ENCODE measurements at places on chromosomes 5 and 9.

DNA sequence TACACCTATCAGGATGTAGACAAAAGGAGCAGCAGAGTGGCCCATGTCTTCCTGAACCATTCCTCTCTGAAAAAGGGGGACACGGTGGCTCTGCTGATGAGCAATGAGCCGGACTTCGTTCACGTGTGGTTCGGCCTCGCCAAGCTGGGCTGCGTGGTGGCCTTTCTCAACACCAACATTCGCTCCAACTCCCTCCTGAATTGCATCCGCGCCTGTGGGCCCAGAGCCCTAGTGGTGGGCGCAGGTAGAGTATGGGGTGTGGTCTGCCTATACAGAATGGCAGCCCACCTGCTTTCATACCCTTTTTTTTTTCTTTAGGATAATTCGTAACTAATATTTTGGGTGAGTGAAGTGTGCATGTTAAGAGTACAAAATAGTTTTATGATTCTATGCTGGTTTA is 1.1 kb downstream of the SLC27A6 start:
- no peak for DNase-seq

DNA sequence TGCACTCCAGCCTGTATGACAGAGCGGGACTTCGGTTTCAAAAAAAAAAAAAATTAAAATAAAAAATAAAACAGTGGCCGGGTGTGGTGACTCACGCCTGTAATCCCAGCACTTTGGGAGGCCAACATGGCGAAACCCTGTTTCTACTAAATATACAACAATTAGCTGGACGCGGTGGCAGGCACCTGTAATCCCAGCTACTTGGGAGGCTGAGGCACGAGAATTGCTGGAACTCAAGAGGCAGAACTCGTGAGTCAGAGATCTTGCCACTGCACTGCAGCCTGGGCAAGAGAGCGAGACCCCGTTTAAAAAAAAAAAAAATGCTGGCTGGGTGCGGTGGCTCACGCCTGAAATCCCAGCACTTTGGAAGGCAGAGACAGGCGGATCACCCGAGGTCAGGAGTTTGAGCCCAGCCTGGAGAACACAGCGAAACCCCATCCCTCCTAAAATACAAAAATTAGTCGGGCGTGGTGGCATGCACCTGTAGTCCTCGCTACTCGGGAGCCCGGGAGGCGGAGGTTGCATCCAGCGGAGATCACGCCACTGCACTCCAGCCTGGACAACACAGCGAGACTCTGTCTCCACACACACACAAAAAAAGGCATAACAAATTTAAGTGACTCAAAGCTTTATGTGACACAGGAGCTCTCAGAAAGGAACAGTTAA is 1.5 kb upstream of the NPM1 start:
- no peak for DNase-seq

DNA sequence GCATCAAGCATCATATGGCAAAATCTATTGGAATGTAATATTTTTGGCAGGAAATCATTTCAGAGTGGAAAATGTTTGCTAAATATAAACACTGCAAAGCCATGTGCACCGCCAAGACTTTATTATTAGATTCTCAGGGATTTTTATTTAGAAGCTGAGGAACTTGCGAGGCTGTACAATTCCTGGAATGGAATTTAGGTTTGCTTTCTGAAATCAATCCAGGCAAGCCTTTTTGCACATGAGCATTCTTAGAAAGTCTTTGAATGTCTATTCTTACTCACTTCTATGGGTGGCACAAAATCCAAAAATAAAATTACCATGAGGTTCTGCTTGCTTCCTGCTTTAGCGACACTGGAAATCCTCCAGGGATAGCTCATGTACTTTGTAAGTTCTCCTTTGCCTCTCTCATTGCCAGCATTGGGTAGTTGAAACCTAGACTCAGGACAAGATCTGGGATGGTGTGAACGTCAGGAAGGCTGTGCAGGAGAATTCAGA is 71.5 kb upstream of the PALM2AKAP2 start:
- DNase-seq, result no peak

DNA sequence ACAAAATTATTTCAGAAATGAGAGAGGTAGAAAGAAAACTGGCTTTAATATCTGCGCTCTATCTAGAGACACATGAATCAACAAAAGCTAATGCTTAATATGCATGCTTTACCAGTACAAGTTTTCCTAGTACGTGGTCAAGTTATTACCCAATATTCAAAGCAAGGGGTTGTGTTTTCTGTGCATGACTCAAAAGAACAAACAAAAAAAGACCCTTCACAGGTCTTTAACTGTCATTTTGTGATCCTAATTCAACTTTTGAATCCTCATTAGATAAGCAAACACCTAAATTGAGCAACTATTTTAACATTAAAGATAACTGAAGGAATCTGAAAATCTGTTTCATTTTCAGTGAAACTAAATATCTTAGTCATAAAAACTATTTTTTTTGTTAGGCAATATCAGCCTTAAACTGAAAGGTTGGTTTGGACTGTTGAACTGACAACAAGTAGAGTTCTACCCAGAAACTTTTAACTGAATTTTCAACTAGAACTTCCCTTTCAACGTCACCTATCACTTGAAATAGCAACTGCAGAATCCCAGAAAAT is 12.5 kb downstream of the ST8SIA4 start:
- no peak for DNase-seq

GRCh38 chr5:81183811-81184748 is 49.0 kb upstream of the CKMT2 start:
- no peak for DNase-seq

GRCh38 chr5:140109018-140109758 is 4.7 kb upstream of the PURA start:
- no peak for DNase-seq

GRCh38 chr9:112753725-112754124 is 3.2 kb downstream of the SNX30 start:
- DNase-seq, result no peak

GRCh38 chr5:119418606-119419100 is 33.6 kb upstream of the HSD17B4 start:
- DNase-seq, result no peak

DNA sequence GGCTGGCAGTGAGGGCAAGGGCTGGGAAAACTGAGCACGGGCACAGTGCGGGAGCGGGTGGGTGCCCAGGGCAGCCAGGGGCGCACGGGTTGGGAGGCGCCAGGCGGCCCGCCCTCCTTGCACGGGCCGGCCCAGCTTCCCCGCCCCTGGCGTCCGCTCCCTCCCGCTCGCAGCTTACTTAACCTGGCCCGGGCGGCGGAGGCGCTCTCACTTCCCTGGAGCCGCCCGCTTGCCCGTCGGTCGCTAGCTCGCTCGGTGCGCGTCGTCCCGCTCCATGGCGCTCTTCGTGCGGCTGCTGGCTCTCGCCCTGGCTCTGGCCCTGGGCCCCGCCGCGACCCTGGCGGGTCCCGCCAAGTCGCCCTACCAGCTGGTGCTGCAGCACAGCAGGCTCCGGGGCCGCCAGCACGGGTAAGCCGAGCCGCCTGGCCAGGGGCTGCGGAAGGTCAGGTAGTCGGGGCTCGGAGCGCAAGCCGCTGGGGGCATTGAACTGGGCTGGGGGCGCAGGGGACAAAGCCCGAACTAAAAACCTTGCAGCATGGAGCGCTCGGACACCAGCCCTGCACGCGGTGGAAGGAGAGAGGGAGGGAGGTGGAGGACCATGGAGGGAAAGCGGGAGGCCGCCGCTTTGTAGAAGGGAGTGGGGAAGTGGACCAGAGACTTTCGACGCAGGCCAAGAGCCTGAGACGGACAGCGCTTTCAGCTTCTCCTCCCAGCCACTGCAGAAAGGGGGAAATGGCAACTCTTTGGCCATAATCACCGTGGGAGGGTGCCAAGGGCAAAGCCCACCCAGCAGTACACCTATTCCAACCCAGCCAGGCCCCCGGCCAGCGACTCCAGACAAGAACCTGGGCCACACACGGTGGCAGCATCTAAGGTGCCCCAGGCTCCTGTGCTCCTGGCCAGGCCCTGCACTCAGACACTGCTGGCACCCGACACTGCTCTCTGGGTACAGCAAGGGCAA is at the start of gene TGFBI:
Gene TGFBI (plus strand): TSS at position 207 of the 961 bp plus-strand sequence. CDS start 68 bp downstream, at position 275.
- peak; percentile 27 for DNase-seq

DNA sequence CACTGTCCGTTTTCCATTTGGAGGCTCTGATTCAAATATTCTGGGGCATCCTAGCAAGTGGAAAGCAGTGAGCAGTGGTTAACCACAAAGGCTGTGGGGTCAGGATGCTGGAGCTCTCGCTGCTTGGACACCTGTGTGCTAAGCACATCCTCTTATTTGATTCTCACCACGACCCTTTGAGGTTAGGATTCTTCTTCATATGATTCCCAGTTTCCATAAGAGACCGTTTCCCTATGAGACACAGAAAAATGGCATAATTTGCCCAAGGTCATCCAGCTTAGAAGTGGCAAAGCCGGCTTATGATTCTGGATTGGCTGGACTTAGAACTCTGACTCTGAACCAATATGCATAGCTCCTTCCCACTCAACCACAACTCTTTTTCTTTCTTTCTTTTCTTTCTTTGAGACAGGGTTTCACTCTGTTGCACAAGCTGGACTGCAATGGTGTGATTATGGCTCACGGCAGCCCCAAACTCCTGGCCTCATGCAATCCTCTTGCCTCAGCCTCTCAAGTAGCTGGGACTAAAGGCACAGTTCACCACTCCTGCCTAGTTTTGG is 207.7 kb downstream of the TTLL11 start:
- no peak for DNase-seq

DNA sequence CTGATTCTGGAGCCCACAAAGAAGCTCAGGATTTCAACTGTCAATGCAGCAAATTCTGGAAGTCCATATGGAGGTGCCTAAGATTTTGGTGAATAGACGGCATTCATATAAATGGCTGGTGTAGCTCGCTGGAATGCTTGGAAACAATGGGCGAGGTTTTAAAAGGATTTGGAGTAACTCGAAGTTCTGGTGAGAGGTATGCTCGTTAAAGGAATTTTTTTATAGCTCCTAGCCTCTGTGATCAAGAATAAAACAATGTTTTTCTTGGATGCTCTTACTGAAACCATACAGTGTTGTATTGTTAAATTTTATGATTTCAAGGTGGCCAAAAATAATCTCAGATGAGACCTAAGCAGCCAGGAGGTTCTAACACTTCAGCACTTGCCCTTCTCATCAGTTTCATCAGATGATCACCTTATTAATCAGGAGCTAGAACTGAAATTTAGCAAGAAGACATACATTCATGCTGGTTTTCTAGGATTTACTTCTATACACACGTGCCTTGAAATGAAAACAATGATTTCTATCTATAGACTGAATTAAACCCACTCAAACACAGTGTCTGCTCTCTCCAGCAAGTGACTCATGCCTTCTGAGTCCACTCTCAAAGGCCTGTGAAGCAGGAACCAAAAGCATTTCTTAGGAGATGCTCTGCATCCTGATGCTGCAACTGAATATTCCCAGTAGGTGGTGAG is 79.2 kb downstream of the OTULIN start:
- no peak for DNase-seq

DNA sequence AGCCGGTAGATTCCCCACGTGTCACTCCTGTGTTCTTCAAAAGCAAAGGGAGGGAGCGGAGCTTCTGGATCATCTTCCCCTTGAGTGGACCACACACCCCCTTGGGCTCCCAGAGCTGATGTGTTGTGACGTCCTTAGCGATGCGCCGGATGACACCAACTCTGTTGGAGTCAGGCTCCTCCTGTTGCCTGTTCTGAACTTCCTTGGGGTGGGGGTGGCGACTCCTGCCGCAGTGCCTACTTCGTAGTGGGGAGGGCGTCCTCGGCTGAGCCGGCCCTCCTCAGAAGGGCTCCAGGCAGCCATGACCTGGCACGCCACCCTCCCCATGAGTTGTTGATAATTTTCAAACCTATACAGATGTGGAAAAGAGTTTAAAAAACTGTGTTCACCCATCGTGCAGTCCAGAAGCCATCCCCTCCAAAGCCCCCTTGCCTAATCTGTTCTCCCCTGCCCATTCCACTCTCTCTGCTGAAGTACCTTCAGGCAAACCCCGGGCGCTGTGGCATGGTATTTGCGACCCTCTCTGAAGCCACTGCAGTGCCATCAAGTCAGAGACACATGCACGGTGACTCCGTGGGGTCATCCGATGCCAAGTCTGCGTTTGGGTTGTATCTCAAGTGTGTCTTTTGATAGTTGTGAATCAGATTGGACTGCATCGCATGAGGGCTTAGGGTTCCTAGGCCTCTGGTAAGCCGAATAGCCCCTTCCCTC is 16.7 kb downstream of the EXOC3 start:
- DNase-seq, result no peak

DNA sequence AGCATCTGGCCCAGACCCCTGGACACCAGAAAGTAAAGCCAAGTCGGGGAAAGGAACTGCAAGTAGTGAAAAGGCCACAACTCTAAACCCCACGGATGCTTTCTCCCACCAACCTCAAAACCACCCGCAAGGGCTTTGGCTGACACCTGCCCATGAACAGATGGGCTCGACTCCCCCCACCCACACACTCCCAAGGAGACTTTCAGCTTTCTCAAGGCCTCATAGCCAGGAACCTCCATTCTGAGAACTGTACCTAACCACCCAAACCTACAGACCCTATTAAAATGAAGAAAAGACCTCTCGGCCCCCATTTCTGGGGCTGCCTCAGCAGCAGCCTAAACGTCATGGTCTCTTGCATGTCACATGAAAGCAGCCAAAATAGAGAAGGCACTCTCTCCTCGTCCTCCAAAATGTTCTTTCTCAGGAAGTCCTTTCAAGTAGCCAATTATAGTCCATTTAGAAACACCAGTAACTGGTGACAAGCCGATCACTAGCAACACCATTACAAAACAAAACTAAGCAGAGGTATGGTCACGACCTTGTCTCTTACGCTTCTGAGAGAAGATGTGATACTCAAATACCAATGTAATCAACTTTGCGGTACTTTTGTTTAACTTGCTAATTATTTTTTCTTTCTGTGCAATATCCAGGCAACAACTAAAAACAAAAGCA is 2.9 kb downstream of the B4GALT1 start:
- DNase-seq, result no peak

DNA sequence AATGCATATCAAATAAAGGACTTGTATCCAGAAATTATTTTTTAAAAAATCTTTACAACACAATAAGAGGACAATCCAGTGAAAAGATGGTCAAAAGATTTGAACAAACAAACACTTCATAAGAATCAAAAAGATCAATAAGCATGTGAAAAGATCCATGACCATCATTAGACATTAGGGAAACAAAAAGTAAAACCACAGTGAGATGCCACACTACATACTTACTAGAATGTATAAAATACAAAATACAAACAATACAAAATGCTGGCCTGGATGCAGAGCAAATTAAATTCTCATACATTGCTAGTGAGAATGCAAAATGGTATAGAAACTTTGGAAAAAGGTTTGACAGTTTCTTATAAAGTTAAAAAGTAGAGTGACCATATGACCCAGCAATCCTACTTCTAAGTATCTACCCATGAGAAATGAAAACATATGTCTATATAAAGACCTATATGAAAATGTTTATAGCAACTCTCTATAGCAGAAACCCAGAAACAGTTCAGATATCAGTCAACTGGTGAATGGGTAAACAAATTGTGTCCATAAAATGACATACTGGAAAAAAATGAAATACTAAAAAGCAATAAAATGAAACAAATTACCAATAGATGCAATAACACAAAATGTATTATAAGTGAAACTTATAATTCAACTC is 426.1 kb downstream of the RAB3C start:
- no peak for DNase-seq

- DNase-seq, result no peak
Observed at GRCh38 chr5:82886911-82887310, 190.3 kb downstream of the TMEM167A start.

Data from T-helper 9 cell (primary cell).